Central memory CD8-positive, alpha-beta T cell (primary cell): ENCODE measurements at places on chromosomes 13 and 19.

DNA sequence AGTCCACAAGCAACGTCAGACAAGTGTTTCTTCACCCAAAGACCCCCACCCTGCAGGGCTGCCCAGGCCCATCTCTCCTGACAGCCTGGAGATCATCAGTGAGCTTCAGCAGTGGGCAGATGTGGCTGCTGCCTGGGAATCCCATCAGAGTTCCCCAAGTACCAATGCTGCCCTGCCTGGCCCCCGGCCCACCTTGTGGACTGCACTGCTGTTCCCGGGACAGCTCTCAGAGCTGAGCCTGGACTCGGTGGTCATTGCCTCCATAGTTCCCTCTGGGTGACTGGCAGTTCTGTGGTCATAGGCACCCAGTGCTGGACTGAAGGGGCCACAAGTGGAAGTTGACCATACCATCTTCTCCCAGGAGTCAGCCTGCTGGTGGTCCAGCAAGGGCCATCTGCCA, 24.5 kb upstream of the ZNF492 start:
- no peak for DNase-seq

DNA sequence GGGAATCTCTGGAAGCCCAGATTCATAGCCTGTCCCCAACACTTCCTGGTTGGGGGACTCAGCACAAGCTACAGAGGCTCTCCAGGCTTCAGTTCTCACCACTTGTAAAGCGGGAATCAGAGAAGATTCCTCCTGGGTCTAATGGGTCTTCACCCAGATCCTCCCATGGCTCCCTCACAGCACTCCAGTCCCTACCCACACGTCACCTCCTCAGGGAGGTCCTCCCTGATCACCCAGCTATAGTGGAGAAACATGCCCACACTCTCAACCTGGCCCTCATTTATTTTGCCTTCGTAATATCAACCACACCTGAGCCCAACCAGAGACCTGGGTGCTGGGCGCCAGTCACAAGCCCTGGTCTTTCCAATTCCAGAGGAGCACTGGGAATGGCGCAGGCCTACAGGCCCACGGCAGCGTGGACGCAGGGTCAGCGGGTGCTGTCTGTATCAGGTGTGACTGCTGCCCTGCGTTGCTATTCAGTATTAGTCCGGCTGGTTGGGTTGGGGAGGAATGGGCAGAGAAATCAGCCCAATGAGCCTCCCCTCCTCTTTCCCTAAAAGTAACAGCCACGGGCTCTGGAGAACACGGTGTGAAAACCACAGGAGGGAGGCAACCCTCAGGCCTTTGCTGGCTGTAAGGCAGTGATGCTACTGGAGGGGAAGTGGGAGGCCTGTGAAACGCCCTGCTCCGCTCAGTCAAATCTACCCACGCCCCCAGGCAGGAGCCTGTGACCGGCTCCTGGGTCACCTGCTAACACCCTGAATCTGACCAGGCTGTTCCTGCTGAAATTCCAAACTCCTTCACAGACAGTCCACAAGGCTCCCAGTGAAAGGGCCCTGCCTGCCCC, 5.2 kb downstream of the AKT2 start:
- no peak for DNase-seq

- DNase-seq: no peak
Observed at GRCh38 chr13:73532987-73533510, 474.2 kb downstream of the KLF5 start.

GRCh38 chr19:3513229-3514140, 7.4 kb downstream of the FZR1 start:
- no peak for DNase-seq

GRCh38 chr13:110306960-110307766, at the start of the genes COL4A1 and COL4A2:
Gene COL4A1 (minus strand): TSS chr13:110307157. CDS start chr13:110307027, 130 bp downstream.
Gene COL4A2 (plus strand): TSS chr13:110307284. CDS start chr13:110307904, 620 bp downstream.
- DNase-seq: no peak

GRCh38 chr13:65149687-65150086, 2080.4 kb downstream of the PCDH9 start:
- DNase-seq: no peak

DNA sequence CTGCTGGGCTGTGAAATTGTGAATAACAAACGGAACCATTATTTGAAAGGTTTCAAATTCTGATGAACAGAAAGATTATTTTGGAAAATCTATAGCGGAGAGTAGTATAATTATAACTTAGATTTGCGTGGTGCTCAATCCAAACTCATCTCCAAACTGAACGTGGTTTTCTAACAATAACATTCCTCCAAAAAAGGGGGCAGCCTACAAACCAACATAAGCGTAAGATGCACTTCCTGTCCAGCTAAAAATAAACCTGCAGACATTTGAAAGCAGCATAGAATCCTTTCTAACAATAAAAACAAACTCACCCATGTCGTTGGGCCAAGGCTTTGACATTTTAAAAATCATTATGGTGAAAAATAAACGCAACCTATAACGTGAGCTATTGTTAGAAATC, 178.4 kb downstream of the COL4A1 start:
- DNase-seq: no peak

DNA sequence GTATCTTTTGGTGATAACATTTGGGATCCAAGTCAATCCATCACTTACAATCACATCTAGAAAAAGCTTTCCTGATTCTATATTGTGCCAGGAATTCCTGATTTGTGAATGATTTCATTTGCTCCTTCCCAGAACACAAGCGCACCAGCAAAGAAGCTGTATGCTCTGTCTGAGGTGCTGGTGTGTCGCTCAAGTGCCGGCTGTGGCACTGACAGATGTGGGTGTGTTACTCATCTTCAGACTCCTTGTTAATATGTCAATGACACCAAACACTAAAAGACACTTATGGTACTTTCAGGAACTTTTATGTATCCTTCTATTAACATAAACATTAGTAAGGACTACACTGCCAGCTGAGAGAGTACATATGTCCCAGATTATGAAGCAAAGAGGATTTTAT, 429.1 kb downstream of the ITGBL1 start:
- no peak for DNase-seq

DNA sequence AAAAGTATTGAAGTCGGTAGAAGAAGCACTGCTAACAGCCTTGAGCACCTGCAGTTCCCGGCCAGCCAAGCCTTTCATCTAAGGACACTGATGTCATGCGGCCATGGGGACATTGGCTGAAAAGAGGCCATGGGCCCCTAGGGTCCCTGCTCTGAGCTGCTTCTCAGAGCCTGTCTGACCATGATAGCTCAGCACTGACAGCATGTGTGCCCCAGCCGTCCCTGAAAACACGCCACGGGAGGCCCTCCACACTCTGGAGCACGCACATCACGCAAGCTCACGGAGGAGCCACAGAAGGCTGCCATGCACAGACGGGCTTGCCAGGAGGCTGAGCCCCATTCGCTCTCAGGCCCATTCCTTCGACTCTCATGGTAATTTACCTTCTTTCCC, 51.8 kb downstream of the MLLT1 start:
- no peak for DNase-seq

- DNase-seq: no peak
Observed at GRCh38 chr19:31831421-31832175, 482.4 kb upstream of the TSHZ3 start.

DNA sequence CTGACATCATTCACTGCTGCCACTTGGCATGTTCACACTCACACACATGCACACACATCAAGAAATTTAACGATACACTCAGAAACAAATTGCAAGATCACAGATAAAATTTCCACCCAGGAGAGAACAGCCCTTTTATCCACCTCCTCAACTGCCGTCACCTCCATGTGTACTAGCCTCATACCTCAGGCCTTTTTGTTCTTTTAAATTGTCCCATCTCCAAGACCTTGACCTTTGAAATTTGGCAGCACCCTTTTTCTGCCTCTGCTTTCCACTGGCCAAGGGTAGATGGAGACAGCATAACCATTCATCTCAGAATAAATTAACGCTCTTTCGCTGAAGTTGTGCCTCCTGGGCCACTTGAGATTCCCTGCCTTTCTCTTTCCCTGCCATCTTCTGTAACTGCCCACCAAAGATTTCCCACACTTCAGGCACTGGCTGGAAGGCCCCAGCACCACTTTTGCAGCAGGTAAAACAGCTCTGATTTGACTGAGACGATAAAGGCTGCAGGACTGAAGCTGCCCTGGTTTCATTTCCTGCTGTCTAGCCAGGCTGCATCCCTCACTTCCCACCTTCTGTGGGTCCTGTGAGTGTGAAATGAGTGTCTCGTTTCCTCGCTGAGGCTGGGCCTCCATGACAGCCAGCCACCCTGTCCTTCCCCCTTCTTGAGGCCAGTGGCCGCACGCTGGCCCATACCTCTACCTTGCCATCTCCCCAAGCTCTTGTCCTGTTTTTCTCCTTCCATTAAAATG, 39.3 kb downstream of the MBNL2 start:
- DNase-seq: no peak

DNA sequence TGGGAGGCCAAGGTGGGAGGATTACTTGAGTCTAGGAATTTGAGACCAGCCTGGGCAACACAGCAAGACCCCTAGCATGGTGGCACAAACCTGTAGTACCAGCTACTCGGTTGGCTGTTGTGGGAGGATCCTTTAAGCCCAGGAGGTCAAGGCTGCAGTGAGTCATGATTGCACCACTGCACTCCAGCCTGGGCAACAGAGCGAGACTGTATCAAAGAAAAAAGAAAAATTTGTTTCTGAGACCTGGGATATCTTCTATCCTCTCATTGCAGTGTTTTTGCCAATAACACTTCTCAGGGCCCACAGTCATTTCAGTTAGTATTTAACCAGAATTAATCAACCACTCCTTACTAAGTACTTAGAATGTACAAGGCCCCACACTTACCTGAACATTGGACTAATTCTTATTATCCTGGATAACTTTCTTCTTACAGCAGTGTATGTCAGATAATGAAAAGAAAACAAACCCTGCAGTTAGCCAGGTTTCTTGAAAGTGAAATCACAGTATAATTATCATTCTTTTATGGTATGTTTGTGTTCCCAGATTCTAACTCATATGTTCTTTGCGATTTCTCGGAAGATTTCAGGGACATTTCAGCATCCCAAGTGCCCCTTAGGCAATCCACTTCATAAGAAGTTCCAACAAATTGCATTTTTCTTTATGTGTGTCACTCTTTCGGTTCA, 75.6 kb upstream of the KLF5 start:
- no peak for DNase-seq

DNA sequence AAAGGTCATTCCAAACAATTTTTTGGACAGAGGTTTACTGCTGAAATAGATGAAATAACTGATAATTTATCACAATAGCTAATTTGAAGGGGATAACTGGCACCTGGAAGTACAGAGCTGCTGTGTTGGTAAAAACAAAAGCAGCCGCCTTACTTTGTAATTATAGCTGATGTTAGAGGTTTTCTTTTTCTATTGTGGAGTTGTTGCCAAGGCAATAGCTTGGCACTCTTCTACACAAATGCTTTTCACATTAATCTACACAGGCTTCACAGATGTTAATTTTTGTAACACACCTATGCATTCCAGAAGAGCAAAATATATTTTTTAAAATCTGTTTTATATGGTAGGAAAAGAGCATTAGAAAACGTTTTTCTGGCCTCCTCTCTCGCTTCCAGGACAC, 56.9 kb downstream of the LACC1 start:
- DNase-seq: no peak

- no peak for DNase-seq
Observed at GRCh38 chr13:109369353-109370052, 416.9 kb downstream of the IRS2 start.

- no peak for DNase-seq
Observed at GRCh38 chr19:29365836-29366417, 153.0 kb upstream of the UQCRFS1 start.

GRCh38 chr19:49932731-49933131, 3.4 kb upstream of the NUP62 start:
- peak; percentile 37 for DNase-seq

GRCh38 chr19:47036097-47036651, 12.2 kb downstream of the TMEM160 start:
- DNase-seq: no peak

DNA sequence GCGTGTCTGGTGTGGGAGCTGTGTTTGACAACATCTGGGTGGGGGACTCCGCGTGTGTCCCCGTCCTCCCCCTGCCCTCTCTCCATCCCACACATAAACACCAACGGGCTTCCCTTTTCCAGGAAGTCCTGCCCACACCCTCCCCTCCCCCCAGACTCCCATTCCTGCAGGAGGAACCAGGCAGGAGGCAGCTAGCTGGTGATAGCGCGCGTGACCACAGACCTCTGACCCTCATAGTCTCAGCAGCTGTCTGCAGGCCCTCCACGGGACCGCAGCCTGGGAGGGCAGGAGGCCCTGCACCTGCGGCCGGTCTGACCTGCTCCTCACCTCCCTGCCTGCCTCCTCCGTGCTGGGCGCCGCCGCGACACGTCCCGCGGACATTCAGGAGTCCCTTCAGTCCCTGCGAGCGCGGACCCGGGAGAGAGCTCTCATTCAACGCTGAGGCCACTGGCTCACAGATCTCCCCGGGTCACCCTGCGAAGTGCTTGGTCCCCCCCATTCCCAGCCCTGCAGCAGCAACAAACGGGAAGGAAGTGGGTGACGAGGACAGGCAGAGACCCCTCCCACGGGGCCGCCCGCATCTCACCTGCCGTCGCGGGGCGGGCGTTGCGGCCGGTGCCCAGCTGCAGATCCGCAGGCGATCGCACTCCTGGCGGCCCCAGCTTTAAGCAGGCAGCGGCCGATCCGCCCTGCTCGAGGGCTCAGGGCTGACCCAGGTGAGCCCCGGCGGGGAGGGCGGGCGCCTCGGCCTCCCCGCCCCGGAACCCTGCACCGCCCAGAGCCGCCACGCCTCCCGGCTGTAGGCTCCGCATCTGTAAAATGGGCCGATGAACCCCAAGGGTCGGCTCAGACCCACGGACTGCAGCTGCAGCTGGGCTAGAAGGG, 1.1 kb upstream of the ACP5 start:
- no peak for DNase-seq

DNA sequence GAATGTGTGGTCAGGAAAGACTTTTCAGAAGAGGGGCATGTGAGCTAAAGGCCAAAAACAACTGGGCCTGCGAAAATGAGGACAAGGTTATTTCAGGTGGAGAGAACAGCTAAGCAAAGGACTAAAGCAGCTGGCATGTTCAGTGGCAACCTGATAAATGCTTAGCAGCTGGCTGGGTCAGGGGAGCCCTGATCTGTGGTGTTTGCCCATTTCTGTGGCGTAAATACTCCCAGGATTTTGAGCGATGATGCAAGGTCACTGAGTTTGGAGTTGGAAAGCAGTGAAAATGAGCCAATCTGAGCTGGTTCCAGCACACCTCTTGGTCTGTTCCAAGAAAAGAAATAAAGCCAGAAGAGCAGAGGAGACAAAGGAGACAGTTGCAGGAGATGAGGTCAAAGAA, 704.3 kb downstream of the UQCRFS1 start:
- DNase-seq: no peak

DNA sequence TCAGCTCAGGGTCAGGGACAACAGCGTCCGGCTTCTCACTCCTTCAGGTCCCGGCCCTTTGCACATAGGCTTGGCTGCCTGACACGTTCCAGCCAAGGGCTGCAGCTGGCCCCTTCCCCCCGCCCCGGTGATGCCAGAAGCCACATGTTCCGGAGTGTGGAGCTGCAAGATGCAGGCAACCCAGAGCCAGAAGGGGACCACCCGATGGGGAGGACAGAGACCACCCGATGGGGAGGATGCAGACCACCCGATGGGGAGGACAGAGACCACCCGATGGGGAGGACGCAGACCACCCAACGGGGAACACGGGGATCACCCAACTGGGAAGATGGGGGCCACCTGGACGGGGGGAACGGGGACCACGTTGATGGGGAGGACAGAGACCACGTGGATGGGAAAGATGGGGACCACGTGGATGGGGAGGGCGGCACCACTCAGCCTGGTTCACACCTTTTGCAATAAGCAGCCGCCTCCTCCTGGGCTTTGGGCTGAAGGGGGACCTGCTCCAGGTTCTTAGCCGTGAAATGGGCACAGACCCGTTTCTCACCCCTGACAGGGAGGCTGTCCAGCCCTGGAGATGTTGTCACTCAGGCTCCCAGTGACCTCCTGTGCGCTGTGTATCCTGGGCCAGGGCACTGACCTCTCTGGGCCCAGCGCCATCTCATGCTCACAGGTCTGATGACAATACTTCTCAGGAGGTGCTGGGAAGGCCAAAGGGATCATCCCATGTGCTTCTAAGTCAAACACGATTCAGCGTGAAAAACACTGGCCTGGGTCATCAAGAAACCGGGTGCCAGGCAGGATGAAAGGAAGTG, 34.5 kb downstream of the C13orf46 start:
- no peak for DNase-seq
